ENCODE measurements at places on chromosomes 4 and X. TPM values are rescaled to one million over a fixed set of nuclear protein-coding genes. Genes with fewer than 3 reads are reported as not detected.

DNA sequence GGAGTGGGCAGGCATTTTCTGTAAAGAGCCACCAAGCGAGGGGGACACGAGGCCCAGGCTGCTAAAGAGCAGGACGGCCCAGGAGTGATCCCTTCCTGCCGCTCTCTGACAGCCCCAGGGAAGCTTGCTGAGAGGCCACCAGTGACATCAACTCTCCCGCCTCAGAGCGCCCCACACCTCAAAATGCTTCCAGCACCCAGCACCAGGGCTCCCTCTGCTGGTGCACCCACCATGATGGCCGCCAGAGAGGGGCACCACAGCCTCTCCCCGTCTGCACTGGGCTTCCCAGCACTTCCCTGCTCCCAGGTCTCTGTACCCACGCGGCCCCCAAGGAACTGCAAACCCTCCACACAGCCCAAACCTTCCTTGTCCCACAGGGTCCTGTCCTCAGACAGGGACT lies 40.4 kb downstream of the GAK start:
- no peak for DNase-seq

- DNase-seq = no peak
Observed at GRCh38 chr4:24922416-24922815, 9.6 kb upstream of the CCDC149 start.

Gene NUDT10
- total RNA-seq = 14.6 TPM

Gene IRS4
- total RNA-seq = 0.10 TPM

DNA sequence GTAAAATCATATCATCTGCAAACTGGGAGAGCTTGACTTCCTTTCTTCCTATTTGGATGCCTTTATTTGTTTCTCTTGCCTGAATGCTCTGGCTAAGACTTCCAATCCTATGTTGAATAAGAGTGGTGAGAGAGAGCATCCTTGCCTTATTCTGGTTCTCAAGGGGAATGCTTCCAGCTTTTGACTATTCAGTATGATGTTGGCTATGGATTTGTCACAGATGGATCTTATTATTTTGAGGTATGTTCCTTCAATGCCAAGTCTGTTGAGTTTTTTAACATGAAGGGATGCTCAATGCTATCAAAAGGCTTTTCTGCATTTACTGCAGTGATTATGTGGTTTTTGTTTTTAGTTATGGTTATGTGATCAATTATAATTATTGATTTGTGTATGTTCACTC lies 2144.6 kb upstream of the TENM3 start:
- no peak for DNase-seq

DNA sequence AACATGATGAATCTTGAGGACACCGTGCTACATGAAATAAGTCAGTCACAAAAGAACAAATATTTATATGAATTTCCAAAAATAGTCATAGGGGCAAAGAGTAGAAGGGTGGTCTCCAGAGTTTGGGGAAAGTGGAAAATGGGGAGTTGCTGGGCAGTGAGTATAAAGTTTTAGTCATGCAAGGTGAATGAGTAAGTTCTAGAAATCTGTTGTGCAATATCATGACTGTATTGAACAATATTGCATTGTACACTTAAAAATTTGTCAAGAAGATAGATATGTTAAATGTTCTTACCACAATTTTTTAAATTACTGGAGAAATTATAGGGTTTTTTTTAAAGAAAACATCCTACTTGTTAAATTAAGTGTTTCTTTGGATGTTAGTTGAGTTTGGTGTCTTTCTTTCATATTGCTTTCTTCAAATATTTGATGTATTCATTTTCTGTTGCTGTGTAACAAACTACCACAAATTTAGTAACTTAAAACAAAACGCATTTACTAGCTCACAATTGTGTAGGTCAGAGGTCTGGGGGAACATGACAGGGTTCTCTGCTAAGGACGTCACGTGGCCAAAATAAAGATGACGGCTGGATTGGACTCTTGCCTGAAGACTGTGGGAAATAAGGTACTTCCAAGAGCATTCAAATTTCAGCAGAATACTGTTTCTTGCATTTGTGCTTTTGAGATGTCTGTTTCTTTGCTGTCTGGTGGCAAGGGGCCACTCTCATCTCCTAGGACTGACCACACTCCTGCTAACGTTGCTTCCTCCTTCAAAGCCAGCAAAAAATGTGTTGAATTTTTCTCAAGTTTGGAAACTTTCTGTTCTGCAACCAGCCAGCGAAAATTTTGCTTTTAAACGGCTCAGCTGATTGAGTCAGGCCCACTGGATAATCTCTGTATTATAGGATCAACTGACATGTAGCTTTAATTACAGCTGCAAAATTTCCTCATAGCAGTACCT lies 76.7 kb downstream of the CPEB2 start:
- no peak for DNase-seq

GRCh38 chr4:184896868-184897715 lies 71.3 kb upstream of the ACSL1 start:
- no peak for DNase-seq

Gene TRAM1L1
- total RNA-seq = 7.2 TPM

DNA sequence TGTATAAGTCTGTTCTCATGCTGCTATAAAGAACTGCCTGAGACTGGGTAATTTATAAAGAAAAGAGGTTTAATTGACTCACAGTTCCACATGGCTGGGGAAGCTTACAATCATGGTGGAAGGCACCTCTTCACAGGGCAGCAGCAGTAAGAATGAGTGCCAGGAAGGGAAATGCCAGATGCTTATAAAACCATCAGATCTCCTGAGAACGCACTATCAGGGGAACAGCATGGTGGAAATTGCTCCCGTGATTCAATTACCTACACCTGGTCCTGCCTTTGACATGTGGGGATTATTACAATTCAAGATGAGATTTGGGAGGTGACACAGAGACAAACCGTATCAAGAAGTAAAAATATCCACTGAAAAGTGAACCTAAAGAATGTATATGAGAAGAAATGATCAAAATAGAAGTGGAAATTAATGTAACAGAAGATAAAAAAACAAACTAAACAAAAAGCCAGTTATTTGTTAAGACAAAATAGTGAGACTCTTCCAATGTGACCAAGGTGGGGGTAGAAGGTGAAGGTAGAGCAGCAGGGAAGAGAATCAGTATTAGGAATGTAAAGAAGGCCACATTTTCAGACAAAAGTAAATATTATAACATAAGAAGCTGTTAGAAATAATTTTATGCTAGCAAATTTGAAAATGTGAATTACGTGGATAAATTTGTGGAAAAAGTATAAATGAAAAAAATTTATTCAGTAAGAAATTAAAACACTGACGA lies 372.9 kb downstream of the NKX6-1 start:
- DNase-seq = no peak

GRCh38 chrX:66015900-66016689 lies 23.8 kb downstream of the VSIG4 start:
- no peak for DNase-seq

- DNase-seq = no peak
Observed at GRCh38 chrX:128816919-128817318, 706.4 kb downstream of the SMARCA1 start.

Gene HCCS
- total RNA-seq = 38.1 TPM

GRCh38 chr4:173009129-173009823 lies 159.3 kb upstream of the GALNT7 start:
- peak; percentile 66 for DNase-seq

GRCh38 chr4:184845367-184846021 lies 19.7 kb upstream of the ACSL1 start:
- peak; percentile 91 for DNase-seq

DNA sequence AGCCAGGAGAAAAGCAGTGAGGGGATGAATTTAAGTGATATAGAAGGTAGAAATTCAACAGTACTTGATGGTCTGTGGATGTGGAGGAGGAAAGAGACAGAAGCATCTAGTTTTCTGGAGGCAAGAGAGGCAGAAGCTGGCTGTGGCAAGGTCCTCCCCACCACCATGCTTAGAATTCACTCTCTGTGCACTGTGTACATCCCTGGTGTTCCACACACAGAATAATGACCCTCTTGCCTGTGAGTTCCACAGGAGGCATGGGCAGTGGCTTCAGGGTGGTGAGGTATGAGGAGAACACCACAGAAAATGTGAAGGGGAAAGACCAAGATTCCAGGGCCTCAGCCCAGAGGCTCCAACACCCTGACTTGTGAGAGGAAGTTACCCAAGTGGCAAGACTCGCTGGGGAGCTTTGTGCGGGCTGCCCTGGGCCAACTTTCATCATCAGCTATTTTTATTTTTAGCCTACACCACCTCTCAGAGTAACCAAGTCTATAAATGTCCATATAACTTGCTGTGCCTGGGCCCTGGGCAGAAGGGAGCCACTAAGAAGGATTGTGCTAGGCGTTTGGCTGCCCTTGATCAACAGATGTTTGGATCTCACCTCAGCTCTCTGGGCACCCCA lies 7.8 kb upstream of the INTS6L start:
- DNase-seq = no peak

DNA sequence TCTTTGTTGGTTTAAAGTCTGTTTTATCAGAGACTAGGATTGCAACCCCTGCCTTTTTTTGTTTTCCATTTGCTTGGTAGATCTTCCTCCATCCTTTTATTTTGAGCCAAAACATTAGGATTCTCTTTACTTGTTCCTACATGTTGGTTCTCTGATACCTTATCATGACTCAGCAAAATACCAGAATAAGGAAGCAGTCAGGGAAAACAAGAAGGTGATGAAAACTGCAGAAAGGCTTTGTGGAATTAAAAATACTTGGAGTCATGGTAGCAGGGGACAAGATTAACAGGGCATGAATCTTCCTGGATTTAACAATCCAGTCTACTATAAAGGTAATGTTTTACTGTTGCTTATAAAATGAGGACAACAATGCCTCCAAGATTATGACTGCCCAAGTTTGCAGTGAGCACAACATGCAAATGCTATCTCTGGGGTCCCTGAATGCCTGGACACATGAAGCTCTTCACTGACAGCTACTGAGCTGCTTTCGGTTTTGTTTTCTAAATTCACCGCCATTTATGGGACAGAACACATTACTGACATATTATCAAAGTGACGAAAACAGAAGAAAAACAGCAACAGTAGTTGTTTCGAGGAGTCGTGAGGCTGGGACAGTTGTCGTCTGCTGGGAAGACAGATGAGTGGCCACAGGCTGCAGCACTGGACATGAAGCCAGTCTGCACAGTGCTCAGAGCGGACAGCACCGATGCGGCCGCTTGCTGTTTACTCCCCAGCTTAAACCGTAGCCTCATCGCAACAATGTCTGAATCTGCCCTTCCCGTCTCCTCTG lies 174.5 kb upstream of the DKK2 start:
- peak; percentile 26 for DNase-seq

DNA sequence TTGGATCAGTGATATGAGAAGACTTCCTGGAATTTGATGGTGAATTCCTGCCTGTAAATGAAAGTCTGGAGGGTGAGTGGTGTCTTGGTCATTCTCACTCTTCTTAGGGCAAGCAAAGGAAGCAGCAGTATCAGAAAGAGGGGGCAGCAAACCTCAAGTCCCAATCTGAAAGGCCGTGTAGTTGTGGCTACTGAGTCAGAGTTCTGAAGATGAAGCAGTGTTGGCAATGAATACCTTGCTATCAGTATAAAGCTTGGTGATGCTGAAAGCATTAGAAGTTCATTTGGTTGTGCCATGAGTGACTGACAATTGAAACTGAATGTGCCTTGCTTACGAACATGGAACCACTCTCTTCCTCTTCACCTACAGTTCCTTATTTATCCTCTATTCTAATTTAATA lies 35.0 kb upstream of the GLRA3 start:
- no peak for DNase-seq

Gene CYP2U1
- 8.5 TPM for total RNA-seq

Gene TMEM144
- total RNA-seq = 1.8 TPM

GRCh38 chr4:106595906-106596305 lies 227.3 kb upstream of the GIMD1 start:
- no peak for DNase-seq

DNA sequence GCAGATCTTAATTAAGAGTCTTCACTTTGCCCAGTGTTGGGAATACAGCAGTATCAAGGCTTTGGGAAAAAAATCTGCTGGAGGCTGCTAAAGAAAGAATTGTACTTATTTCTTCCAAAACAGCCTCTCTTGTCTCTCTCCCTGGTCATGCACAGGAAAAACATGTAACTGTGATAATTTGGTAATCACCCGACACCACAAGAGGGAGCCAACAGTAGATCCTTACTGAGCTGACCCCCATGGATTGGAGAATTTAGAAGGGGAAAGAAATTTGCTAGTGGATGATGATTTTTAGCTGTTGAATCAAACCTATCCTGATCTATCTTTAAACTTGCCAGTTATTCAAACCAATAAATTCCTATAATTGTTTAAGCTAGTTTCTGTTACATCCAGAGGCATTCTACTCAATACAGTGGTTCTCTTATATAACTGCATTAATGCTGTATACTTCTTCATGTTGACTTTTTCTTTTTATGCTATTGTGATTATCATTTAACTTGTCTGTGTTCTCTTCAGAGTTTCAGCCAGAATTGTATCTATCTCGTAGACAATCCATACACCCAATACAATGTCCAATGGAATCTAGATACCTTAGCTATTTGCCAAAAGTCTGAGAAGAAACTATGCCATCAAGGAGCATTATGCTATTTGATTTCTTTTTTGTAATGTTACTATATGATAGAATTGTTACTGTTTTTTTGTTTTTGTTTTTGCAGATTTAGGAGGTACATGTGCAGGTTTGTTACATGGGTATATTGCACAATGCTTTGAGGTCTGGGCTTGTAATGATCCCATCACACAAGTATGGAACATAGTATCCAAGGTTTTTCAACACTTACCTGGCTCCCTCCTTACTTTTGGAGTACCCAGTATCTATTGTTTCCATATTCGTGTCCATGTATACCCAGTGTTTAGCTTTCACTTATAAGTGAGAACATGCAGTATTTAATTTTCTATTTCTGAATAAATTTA lies 31.3 kb upstream of the ARHGEF38 start:
- DNase-seq = peak; percentile 45

- DNase-seq = no peak
Observed at GRCh38 chr4:186765673-186766546, 42.3 kb upstream of the FAT1 start.

- no peak for DNase-seq
Observed at GRCh38 chr4:14234307-14234706, 606.8 kb upstream of the BOD1L1 start.

GRCh38 chrX:87105131-87105530 lies 412.5 kb upstream of the KLHL4 start:
- DNase-seq = no peak

Gene FHIP1A
- 5.5 TPM for total RNA-seq

- DNase-seq = no peak
Observed at GRCh38 chr4:94365304-94365703, 22.7 kb upstream of the HPGDS start.

All from H4 (cell line).